ENCODE measurements at places on chromosomes 5 and 9.

- DNase-seq = no peak
Measured at GRCh38 chr5:169114466-169115065, 186.4 kb downstream of the SLIT3 start.

GRCh38 chr9:95754533-95755420 is 120.7 kb upstream of the ERCC6L2 start:
- DNase-seq = no peak

- no peak for DNase-seq
Measured at GRCh38 chr5:161115941-161116340, 263.9 kb upstream of the ATP10B start.

- DNase-seq = no peak
Measured at GRCh38 chr5:116153687-116154174, 68.9 kb downstream of the COMMD10 start.

DNA sequence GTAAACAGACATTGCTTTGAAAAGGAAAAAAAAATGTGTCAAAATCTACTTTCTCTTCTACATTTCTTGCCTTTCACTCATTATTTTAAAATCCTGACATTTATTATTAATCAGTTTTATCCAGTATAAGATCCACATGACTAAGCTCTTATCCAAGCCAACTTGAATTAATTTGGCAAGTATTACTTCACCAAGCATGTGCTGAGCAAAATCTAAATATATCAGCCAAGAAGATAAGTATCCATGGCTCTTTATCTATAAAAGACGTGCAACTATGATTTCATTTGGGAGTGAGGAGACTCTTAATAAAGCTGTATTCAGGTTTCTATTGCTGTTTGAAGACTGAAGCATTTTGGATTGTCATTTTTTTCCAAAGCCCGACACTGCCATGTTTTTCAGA is 221.3 kb downstream of the TRIM36 start:
- no peak for DNase-seq

- no peak for DNase-seq
Measured at GRCh38 chr5:29230591-29230990, 1962.9 kb upstream of the CDH6 start.

DNA sequence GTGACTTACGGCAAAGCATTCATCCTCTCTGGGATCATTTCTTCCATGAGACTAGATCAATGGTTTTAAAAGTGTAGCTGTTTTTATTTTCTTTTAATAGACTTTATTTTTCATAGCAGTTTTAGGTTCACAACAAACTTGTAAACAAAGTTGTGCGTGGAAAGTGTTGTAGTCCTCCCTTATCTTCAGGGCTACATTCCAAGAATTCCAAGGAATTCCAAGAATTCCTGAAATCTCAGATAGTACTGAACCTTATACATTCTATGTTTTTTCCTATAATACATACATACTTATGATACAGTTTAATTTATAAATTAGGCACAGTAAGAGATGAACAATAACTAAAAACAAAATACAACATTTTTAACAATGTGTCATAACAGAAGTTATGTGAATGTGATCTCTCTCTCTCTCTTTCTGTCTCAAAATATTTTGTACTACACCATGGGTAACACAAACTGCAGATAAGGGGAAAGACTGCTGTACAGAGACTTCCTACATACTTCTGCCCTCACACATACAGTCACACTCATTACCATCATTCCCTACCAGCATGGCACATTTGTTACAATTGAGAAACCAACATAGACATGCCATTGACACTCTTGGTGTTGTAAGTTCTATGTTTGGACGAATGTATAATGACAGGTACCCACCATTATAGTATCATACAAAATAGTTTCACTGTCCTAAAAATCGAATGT is 1933.2 kb upstream of the WWC1 start:
- no peak for DNase-seq

- no peak for DNase-seq
Measured at GRCh38 chr9:78236551-78236910, 656 bp downstream of the CEP78 start.

- DNase-seq = no peak
Measured at GRCh38 chr5:55763746-55764420, 26.0 kb downstream of the DDX4 start.

DNA sequence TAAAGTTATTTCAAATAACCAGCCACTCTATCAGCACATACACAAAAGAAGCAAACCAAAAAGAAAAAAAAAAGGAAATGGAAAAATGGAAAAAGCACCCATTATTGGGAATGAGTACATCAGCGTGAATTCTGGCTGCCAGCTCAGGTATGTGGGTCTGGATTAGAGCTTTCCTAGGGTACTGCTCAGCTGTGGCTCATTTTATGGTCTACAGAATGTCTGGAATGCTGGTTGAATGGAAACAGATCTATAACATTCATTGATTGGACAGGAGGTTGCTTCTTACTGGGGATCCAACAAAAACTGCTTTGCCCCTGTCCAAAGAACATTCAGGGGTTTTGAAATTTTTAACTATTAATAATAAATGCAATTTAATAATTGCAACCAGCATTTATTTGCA is 3.9 kb upstream of the CAST start:
- DNase-seq = no peak

- no peak for DNase-seq
Measured at GRCh38 chr9:35432076-35432475, 57.8 kb upstream of the RUSC2 start.

- no peak for DNase-seq
Measured at GRCh38 chr9:18438951-18439350, 35.0 kb upstream of the ADAMTSL1 start.

DNA sequence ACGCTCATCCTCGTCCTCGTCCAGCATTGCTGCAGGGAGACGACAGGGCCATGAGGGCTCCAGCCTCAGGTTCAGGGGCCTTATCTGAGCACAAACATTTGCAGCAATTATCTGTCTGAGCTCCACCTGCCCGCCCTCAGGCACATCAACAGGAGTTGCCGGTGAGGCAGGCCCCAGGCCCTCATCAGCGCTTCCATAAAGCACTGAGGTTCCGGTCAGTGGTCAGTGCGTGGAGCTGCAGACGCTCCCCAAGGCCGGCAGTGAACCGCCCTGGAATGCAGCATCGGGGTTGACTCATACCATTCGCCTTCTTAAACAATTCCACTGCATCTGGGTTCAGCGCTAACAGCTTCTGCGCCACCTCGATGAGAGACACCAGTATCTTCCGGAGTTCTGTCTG is 15.2 kb downstream of the UBAC1 start:
- no peak for DNase-seq

GRCh38 chr9:36187414-36187813 is 3.3 kb upstream of the CLTA start:
- no peak for DNase-seq

DNA sequence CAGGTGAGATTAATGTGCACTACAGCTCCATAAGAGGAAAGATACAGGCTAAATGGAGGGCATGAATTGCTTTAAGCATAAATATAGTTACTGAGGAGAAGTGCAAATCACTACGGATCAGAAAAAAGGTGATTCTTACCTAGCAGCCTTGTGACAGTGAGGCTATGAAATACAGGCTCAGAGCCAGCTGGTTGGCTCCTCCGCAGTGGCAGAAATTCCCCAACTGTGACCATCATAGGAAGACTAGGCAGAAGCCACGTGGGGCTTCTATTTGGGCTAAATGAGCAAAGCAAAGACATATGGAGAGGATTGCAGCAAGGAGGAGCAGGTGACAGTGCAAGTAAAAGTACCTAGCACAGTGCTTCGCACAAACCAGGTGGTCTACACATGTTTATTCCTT is 40.5 kb downstream of the CDO1 start:
- no peak for DNase-seq

DNA sequence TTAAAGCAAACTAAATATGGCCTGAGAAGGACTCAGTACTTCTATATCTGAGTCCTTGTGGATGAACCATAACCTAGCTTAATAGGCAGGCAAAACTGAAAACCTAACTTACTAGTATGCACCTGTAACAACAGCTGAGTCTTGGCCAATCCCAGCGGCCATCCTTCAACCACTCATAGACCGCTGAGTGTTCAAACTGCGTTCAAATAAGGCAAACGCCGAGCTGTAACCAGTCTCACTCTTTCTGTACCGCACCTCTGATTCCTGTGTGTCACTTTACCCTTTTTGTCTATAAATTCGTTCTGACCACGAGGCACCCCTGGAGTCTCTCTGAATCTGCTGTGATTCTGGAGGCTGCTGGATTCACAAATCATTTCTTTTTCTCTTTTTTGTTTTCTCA is 170.5 kb downstream of the COL23A1 start:
- no peak for DNase-seq

GRCh38 chr9:125142560-125143376 is 560 bp downstream of the SCAI start:
- DNase-seq = no peak

DNA sequence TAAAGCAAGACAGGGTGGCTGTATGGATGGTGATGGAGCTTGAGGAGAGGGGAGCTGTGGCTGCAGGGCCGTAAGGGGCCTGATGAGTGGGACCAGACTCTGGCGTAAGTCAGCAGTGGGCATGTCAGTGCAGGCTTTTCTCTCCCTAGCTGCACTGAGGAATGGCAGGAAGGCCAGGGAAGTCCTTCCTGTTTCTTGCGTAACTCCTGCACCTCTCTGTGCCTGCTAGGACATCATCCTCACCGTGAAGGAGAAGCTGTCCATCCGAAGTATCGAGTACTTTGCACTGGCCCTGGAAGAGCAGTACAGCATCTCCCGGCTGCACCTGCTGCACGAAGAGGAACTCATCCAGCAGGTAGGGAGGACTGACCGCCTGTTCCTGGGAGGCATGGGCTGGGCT is 24.1 kb upstream of the TRMT10B start:
- DNase-seq = no peak

DNA sequence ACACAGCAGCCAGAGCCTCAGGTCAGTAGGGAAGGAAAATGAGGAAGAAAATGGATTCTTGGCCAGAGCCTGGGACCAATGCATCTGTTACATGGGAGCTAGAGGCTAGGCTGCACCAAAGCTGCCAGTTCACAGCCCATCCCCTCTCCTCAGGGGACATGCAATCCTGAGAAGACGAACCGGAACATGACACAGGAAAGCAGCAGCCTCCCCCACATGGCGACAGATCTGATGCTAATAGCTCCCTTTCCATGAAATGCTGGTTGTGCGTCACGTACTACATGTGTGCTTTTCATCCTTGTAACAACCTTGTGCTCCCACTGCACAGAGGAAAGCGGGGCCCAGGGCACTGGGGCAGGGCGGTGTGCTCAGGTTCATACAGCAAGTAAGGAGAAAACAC is 67.5 kb downstream of the PRRT1B start:
- no peak for DNase-seq

DNA sequence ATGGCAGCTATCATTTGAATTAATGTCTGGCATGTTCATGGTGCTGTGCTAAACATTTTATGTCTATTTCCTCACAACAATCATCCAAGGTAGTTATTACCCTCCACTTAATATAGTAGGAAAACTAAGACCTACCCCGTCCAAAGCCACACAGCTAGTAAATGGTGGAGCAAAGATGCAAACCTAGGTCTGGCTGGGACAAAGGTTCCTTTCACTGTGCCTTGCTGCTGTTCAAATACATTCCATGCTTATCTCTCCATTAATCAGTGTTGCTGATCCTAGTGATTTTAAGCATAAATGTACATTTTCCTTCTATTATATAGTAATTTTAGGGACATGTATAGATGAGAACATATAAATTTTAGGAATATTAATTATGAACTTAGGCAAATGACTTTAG is 38.7 kb downstream of the CCDC125 start:
- no peak for DNase-seq

Measured in nephron progenitor cell (in vitro differentiated cells).